ENCODE measurements at places on chromosomes 1 and 21.

DNA sequence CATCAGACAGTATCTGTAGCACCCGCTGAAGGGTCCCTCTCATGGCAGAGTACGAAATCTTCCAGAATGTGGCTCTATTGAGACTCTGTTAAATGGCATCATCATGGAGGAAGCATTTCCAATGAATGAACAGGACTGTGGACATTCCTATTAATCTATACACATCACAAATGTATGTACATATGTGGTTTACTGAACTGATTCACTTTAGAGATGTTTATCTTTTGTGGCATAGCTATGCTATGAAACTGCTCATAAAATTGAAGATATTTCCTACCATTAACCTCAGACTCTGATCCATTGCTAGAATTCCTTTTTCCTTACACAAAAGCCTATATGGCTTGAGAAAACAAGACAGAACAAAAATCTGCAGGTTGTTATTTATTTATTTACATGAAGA, 259.6 kb upstream of the RRP15 start:
- DNase-seq = no peak

DNA sequence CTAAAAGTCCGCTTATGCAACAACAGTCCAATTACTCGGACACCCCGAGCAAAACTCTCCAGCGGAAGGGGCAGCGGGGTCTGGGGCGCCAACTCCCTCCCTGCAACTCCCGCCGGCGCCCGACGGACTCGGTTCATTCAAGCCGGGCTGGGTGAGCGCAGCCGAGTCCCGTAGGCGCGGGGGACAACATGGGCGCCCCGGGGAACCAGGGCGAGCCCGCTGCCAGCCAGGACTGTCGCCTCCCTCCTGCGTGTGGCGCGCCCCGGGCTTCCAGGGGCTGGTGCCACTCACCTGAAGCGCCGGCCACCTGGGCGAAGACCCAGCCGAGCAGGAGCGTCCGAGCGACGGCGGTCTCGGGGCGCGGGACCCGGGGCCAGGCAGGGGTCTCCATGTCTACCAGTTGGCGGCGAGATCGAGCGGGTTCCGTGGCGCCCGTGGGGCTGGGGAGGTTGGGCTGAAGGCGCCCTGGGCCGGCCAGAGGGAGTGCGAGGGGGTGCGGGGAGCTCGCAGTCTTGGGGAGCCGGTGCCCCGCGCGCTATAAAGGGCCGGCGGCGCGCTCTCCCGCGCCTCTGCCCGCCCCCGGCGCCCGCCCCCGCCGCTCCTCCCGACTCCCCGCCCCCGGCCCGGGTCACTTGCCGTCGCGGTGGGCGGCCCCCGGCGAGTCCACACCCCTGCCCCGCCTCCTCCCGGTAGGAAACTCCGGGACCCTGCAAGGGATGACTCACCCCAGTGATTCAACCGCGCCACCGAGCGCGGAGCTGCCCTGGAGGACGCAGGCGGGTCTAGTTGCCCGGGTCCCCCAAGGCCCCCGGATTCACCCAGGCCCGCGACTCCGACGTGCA, at the start of gene F3:
Gene F3, minus strand, starts transcription at position 514 of the 842 bp plus-strand sequence. Its CDS starts 123 bp downstream, at position 391.
- DNase-seq = peak; percentile 85

- DNase-seq = no peak
Measured at GRCh38 chr1:167126317-167126716, 32.4 kb downstream of the STYXL2 start.

- no peak for DNase-seq
Measured at GRCh38 chr1:99659755-99660210, 13.9 kb downstream of the PALMD start.

DNA sequence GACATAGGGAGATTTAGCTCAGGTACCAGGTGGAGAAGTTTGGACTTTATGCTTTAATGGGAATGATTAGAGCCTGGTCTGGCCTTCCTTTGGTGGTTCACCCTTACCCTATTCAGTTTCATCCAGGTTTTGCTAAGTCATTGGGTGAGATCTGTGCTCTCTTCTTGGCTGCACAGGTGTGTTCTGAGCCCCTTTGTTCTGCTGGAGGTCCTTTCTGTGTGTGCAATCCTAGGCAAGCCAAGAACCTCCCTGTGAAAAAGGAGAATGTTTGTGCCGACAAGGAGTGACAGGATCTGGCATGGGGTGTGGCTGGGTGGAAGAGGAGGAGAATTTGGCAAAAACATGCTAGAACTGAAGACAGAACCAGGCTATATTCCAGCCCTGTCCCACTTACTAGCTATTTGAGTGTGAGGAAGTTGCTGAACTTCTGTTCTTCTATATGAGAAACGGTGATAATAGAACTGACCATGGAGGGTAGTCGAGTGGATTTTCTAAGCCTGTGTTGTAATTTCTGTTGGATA, 4.6 kb downstream of the GSTM5 start:
- no peak for DNase-seq

DNA sequence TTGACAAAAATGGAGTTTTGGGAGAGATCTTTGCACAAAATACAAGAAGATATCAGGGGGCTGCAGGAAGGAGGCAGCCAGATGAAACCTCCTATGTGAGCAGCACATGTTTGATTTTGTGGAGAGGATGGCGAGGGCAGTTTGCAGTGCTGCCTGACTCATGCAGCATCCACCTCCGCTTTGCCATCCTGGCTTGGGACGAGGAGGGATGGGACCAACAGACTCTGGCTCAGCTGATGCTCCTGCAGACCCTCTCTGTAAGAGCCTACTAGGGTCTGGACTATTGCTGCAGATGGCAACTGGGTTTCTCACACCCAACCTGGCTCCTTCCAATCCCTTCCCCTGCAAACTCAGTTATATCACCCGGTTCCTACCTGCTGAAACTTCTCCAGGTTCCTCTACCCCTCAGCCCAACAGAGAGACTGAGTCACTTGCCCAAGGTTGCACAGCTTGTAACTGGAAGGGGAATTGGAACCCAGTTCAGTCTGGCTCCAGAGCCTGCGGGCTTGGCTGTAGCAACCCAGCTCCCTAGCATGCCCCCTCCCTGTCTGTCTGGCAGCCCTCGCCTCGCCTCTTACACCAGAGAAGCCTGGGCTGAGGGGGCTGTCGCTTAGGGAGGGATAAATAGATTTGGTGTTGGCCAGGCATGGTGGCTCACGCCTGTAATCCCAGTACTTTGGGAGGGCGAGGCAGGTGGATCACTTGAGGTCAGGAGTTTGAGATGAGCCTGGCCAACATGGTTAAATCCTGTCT, 205.8 kb downstream of the PTPRU start:
- no peak for DNase-seq

- DNase-seq = no peak
Measured at GRCh38 chr1:17581389-17582123, 42.1 kb downstream of the ARHGEF10L start.

DNA sequence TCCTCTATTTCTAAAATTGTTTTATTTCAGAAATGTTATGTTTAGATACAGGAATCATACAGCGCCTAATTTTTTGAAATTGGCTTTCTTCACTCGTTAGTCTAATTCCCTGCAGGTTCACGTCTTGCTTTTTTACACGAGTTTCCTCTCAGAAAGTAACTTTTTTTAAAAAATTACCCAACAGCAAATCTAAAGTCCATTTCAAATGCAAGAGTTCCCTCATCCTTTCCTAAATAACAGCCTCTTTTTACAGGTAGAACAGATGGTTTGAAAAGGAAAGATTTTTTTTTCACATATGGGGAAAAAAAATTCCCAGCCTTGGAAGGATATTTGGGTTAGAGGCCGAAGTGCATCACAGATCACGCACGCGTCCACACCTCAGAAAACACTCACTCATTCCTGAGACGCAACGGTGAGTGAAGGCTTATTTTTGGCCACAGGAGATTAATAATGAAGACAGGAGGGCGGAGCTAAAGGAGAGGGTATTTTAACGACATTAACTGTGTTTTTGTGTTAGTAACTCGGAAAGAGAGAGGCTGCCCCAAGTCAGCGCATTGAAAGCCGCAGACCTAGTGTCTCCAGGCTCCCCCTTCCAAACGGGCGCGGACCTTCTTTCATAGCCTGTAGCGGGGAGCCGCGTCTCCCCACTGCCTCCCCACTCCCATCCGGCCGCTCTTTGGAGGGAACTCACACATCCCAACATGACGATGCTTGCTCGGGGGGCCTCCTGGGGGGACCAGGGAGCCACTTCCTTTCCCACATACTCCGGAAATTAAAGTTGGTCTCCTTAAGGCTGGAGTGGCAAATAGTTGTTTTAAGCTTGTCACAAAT, 969 bp upstream of the RIPK4 start:
- DNase-seq = no peak

All from stimulated activated CD4-positive, alpha-beta T cell treated with anti-CD3 and anti-CD28 coated beads, Interleukin-4, amount 100 ng/mL, for 4 hours (primary cell).